Psoas muscle (tissue), 8 donors: ENCODE measurements at places on chromosomes 3 and 15. TPM values are rescaled to one million over a fixed set of nuclear protein-coding genes. Genes with fewer than 3 reads are reported as not detected.

- H3K4me3 ChIP-seq: no peak overlapping the region
- no peaks in the 10 kb centered on the region for H3K4me1 ChIP-seq
- H3K27me3 ChIP-seq: no peaks in the 10 kb centered on the region
- no peak overlapping the region for H3K27ac ChIP-seq
- H3K36me3 ChIP-seq: no peaks in the 10 kb centered on the region
These were observed 245.4 kb downstream of the LRRN1 start for GRCh38 chr3:4044619-4045018.

- H3K36me3 ChIP-seq: peaks cover 98% of the 10 kb centered on the region
- no peak overlapping the region for H3K27ac ChIP-seq
- H3K4me3 ChIP-seq: no peak overlapping the region
- no peak for DNase-seq
- no peaks in the 10 kb centered on the region for H3K27me3 ChIP-seq
- H3K4me1 ChIP-seq: no peaks in the 10 kb centered on the region
These were observed 8.3 kb upstream of the JMJD7 start for GRCh38 chr15:41819455-41820050.

DNA sequence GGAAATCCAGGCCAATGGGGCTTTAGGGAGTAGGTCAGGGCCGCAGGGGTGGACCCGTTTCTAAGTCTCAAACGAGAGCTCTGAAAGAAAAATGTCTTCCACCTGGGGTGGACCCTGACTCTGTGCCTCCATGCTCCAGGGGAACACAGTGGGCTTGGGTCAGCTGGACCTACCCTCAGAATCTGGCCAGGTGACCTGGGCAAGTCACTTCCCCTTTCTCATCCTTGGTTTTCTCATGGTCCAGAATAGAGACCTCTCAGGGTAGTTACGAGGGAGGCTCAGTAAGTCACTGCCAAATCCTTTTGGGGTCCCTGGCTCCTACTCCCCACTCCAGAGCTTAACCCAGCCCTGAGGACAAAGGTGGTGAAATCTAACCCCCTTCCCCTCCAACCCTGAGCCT is 25.8 kb downstream of the EFCAB12 start:
- no peaks in the 10 kb centered on the region for H3K27me3 ChIP-seq
- peaks cover 9% of the 10 kb centered on the region for H3K4me1 ChIP-seq
- no peaks in the 10 kb centered on the region for H3K36me3 ChIP-seq
- DNase-seq: no peak
- H3K4me3 ChIP-seq: no peak overlapping the region

GRCh38 chr15:94052711-94053110 is 178.7 kb upstream of the MCTP2 start:
- H3K36me3 ChIP-seq: no peaks in the 10 kb centered on the region
- no peak overlapping the region for H3K4me3 ChIP-seq
- DNase-seq: no peak
- H3K27ac ChIP-seq: no peak overlapping the region
- no peaks in the 10 kb centered on the region for H3K27me3 ChIP-seq
- no peaks in the 10 kb centered on the region for H3K4me1 ChIP-seq

DNA sequence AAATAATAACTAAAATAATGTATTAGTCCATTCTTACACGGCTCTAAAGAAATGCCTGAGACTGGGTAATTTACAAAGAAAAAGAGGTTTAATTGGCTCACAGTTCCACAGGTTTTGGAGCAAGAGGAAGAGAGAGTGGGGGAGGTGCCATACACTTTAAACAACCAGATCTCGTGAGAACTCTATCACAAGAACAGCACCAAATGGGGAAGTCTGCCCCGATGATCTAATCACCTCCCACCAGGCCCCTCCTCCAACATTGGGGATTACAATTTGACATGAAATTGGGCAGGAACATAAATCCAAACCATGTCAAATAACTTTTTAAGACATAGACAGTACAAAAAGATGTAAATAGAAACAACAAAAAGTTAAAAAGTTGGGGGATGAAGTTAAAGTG is 63.2 kb downstream of the ILDR1 start:
- no peaks in the 10 kb centered on the region for H3K4me1 ChIP-seq
- peaks cover 2% of the 10 kb centered on the region for H3K27me3 ChIP-seq
- no peak overlapping the region for H3K4me3 ChIP-seq

GRCh38 chr3:151918253-151919029 is 45.0 kb downstream of the SUCNR1 start:
- no peaks in the 10 kb centered on the region for H3K36me3 ChIP-seq
- no peak overlapping the region for H3K4me3 ChIP-seq
- no peak for DNase-seq
- H3K4me1 ChIP-seq: no peaks in the 10 kb centered on the region
- H3K27ac ChIP-seq: no peak overlapping the region
- no peaks in the 10 kb centered on the region for H3K27me3 ChIP-seq

GRCh38 chr3:49500732-49501609 is 30.9 kb downstream of the DAG1 start:
- DNase-seq: peak; percentile 82
- H3K4me1 ChIP-seq: peaks cover 59% of the 10 kb centered on the region
- no peaks in the 10 kb centered on the region for H3K36me3 ChIP-seq
- H3K4me3 ChIP-seq: peak overlapping the region; percentile 24
- no peaks in the 10 kb centered on the region for H3K27me3 ChIP-seq

- no peaks in the 10 kb centered on the region for H3K36me3 ChIP-seq
- H3K27ac ChIP-seq: peak overlapping the region; percentile 57
- H3K27me3 ChIP-seq: no peaks in the 10 kb centered on the region
- H3K4me1 ChIP-seq: peaks cover 51% of the 10 kb centered on the region
- no peak overlapping the region for H3K4me3 ChIP-seq
These were observed 131.7 kb downstream of the TNIK start for GRCh38 chr3:171328419-171329082.

DNA sequence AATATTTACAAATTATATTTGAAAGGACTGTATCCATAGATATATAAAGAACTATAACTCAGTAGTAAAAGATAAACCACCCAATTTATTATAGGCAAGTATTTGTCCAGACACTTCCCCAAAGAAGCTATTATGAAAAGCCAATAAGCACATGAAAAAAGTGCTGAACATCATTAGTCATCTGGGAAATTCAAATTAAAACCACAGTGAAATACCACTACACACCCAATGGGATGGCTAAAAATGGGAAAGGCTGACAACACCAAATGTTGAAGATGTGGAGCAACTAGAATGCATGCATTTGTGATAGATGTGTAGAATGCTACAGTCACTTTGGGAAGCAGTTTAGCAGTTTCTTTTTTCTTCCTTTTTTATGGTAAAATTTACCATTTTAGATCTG is 147.0 kb downstream of the PDE8A start:
- H3K27me3 ChIP-seq: no peaks in the 10 kb centered on the region
- no peak overlapping the region for H3K4me3 ChIP-seq
- no peak for DNase-seq
- no peaks in the 10 kb centered on the region for H3K4me1 ChIP-seq
- peaks cover 4% of the 10 kb centered on the region for H3K36me3 ChIP-seq

GRCh38 chr15:88658070-88658965 is 19.5 kb downstream of the ISG20 start:
- no peak overlapping the region for H3K4me3 ChIP-seq
- DNase-seq: no peak
- H3K27ac ChIP-seq: no peak overlapping the region
- no peaks in the 10 kb centered on the region for H3K36me3 ChIP-seq
- H3K27me3 ChIP-seq: no peaks in the 10 kb centered on the region
- H3K4me1 ChIP-seq: no peaks in the 10 kb centered on the region

DNA sequence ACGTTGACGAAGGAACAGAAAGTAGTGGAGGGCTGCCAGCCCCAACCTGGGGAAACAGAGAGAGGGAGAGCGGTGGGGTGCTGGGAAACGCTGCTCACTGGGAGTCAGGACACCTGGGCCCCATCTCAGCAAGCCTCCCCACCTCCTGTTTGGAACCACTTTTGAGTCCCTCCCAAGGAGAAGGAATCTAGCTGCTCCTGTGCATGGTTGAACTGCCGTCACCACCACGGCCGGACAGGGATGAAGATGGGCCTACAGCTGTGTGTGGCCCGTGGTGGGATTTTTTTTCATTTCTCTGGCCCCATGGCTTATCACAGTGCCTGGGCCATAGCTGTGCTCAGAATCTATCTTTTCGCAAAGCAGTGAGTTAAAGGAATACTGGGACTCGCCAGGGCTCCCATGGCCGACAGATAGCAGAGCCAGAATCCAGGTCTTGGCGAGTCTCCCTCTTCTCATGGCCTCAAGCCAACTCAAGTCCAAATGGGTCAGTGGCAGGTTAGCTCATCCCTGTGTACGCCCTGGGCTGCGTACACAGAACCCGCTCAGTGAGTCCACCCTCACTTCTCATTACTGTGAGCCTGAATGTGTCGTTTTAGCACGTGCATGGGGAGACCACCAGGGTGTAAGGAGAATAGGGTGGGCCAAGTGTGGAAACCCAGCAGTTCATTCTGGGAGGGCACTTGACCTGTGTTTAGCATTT is 271.2 kb downstream of the FAM43A start:
- no peak for DNase-seq
- H3K4me1 ChIP-seq: peaks cover 9% of the 10 kb centered on the region
- H3K27me3 ChIP-seq: no peaks in the 10 kb centered on the region
- no peaks in the 10 kb centered on the region for H3K36me3 ChIP-seq
- H3K27ac ChIP-seq: no peak overlapping the region
- H3K4me3 ChIP-seq: no peak overlapping the region

DNA sequence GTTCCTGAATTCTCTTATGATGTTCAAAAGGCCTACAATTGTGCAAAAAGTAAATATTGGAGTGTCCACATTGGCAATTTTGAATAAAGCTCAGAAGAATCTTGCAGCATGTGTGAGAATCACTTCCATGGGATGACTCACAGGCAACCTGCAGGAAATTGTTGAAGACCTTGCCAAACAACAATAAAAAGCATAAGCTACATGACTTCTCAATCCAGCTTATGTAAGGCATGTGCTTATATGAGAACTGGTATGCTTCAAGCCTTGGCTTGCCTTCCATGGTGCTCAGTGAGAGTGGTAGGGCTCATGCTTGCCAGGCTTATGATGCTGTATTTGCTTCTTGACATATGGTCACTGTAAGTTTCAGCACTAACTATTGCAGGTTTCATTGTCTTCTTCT is 18.4 kb upstream of the BCHE start:
- no peak overlapping the region for H3K27ac ChIP-seq
- H3K36me3 ChIP-seq: no peaks in the 10 kb centered on the region
- no peak for DNase-seq
- H3K4me3 ChIP-seq: no peak overlapping the region
- no peaks in the 10 kb centered on the region for H3K27me3 ChIP-seq

- no peak overlapping the region for H3K4me3 ChIP-seq
- no peaks in the 10 kb centered on the region for H3K36me3 ChIP-seq
- no peaks in the 10 kb centered on the region for H3K27me3 ChIP-seq
- no peak for DNase-seq
- peak overlapping the region; percentile 31 for H3K27ac ChIP-seq
- peaks cover 6% of the 10 kb centered on the region for H3K4me1 ChIP-seq
These were observed 77.4 kb upstream of the ANKRD28 start for GRCh38 chr3:15875016-15875689.

DNA sequence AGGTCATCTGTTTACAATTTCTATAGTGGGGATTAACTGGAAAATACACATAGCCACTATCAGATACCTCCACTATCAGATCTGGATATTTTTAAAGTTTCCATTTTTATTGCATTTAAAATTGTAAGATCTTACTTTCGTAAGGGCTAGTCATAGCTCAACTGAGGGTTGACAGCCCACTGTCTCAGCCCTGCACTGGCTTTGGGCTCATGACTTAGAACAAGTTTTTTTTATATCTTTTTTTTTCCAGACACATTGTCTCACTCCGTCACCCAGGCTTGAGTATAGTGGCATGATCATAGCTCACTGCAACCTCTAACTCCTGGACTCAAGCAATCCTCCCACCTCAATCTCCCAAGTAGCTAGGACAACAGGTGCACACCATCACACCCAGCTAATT is 48.8 kb upstream of the DNAJC13 start:
- no peaks in the 10 kb centered on the region for H3K27me3 ChIP-seq
- H3K36me3 ChIP-seq: no peaks in the 10 kb centered on the region
- H3K4me3 ChIP-seq: no peak overlapping the region
- H3K27ac ChIP-seq: no peak overlapping the region
- H3K4me1 ChIP-seq: no peaks in the 10 kb centered on the region
- DNase-seq: no peak

DNA sequence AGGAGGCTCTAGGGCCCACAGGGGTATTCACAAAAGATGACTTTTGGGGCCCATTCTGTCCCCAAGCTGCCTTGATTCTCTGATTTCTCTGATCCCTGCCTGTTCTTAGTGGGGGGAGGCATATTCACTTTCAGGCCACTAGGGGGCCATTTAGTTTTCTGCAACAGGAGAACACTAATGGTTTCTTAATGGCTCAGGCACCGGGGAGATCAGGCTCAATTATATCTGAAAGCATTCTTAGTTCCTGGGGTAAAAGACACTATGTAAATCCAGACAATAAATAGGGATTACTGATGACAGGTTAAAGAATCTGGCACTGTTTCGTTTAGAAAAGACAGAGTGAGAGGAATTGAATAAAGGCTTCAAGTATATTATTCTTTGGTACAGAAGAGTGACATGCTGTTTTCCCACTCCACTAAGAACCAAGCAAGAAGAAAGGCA is 2.5 kb upstream of the INAFM2 start:
- H3K27ac ChIP-seq: peak overlapping the region; percentile 64
- DNase-seq: no peak
- no peak overlapping the region for H3K4me3 ChIP-seq
- H3K4me1 ChIP-seq: peaks cover 10% of the 10 kb centered on the region
- H3K27me3 ChIP-seq: no peaks in the 10 kb centered on the region

GRCh38 chr15:92473756-92474155 is 80.1 kb downstream of the ST8SIA2 start:
- no peaks in the 10 kb centered on the region for H3K36me3 ChIP-seq
- no peak overlapping the region for H3K4me3 ChIP-seq
- H3K27me3 ChIP-seq: no peaks in the 10 kb centered on the region
- no peak overlapping the region for H3K27ac ChIP-seq
- H3K4me1 ChIP-seq: no peaks in the 10 kb centered on the region

DNA sequence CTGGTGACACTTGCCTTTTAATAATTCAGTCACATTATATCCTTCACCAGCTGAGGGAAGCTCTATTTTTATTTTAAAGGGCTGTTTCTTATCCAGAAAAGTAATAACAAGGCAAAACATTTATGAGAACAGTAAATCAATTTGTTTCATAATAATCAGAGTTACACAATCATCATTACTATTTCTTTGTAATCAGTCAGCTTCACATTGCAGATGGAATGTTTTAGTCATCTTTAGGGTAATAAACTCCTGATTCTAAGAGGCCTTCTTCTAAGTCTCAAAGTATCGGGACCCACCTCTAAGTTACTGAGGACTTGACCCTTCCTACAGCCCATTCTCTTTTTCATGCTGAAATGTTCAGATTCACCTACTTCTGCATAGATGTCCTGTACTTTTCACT is 298.3 kb upstream of the TGFBR2 start:
- H3K36me3 ChIP-seq: no peaks in the 10 kb centered on the region
- DNase-seq: no peak
- no peak overlapping the region for H3K27ac ChIP-seq
- no peak overlapping the region for H3K4me3 ChIP-seq

Gene SYNM
- 348 TPM for total RNA-seq

Gene SLC2A2
- not detected for total RNA-seq

Gene LYZL4
- not detected for total RNA-seq

Gene SH2D7
- not detected for total RNA-seq

Gene USP13
- total RNA-seq: 175 TPM

Gene PPM1L
- 66.0 TPM for total RNA-seq

Gene LTF
- total RNA-seq: 3.8 TPM

Gene LDHAL6B
- total RNA-seq: not detected

Gene PRTG
- 1.1 TPM for total RNA-seq

Gene CCR8
- total RNA-seq: not detected

Gene ADAMTS9
- 31.3 TPM for total RNA-seq

Gene CFAP44
- 0.89 TPM for total RNA-seq

Gene ACAP2
- total RNA-seq: 11.2 TPM

Gene C3orf80
- 0.10 TPM for total RNA-seq

Gene ENTPD3
- total RNA-seq: 0.27 TPM

Gene ALPK3
- 245 TPM for total RNA-seq

Gene GP9
- not detected for total RNA-seq
